ENCODE measurements at places on chromosomes 2 and 18.

DNA sequence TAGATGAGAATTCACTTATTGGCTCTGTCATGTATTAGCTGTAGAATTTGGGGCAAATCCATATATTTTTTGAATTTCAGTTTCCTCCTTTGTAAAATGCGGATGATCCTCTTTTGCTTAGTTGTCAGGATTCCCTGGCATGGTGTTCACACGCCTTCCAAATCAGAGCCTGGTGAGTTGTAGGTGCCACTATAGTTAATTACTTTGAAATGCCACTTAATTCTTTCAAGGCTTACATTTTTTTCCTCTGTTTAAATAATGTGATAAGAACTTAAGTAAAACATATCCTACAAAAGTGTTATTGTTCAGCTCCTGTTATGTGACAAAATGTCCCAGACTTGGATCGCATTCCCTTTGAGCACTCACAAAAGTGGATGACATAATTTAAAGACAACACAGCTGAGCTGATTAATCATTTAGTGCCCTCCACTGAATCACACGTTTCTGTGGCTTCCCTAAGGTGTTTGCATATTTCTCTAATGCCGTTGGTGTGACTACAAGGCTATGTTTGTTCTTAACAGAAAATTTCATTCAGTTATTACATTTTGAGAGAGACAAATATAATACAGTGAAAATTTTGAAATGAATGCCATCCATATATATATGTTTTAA, 471.2 kb upstream of the CHST9 start:
- DNase-seq = no peak

GRCh38 chr2:63249161-63249560, 198.5 kb downstream of the OTX1 start:
- DNase-seq = no peak

DNA sequence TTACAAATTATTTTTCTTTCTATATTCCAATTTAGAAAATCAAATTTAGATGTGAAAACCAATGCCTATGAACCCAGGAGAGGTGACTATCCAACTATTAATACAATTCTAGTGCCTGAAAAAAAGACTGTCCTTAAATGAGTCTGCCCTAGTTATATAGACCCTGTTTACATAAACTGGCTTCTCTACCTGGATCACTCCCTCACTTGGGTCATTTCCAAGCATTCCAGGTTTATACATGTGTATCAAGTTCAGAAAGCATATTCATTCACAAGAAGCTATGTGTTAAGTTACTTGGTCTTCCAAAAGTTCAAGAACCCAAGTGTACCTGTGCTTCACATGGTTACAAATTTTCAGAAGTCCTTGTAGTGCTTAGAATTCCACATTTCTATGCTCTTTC, 8.3 kb downstream of the ZNF385B start:
- DNase-seq = no peak

- no peak for DNase-seq
These were observed 1.9 kb upstream of the HOXD11 start for GRCh38 chr2:176105078-176105729.

DNA sequence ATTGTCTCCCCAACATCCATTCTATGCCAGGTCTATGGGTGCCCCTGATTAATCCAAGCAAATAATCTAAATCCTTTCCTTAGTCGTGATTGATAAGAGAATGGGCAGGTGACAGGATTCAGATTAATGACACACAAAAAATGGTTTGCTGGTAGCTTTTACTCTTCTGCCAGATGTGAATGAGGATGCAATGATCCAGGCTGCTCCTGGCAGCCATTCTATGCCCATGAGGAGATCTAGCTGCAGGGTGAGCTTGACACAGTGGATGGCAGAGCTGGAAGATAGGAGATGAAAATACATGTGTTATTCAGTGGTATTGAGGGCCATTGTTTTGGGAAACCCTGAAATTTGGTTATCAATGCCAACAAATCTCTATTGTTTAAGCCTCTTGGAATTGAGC, 69.7 kb downstream of the ACYP2 start:
- DNase-seq = no peak

GRCh38 chr2:239758279-239758877, 266.8 kb downstream of the NDUFA10 start:
- no peak for DNase-seq

DNA sequence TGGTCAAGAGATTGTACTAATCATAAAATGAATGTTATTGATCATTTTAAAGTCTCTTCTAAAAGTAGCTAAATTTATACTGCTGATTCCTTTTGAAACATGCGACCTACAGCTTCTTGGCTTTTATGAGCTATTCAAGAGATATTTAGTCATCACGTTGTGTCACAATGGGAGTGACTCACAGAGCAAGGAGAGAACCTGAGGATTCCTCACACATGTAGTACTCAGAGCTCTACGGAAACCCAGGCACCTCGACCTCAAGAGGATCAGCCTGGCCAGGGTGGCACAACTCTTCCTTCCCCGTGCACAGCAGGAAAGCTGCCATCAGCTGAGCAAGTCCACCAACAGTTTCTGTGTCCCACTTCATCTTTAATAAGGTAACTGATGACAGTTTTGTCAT, at the start of gene DHRS9:
Gene DHRS9, plus strand, starts transcription at position 223 of the 400 bp plus-strand sequence. CDS start 12,019 bp downstream, outside the sequence.
- DNase-seq = no peak

DNA sequence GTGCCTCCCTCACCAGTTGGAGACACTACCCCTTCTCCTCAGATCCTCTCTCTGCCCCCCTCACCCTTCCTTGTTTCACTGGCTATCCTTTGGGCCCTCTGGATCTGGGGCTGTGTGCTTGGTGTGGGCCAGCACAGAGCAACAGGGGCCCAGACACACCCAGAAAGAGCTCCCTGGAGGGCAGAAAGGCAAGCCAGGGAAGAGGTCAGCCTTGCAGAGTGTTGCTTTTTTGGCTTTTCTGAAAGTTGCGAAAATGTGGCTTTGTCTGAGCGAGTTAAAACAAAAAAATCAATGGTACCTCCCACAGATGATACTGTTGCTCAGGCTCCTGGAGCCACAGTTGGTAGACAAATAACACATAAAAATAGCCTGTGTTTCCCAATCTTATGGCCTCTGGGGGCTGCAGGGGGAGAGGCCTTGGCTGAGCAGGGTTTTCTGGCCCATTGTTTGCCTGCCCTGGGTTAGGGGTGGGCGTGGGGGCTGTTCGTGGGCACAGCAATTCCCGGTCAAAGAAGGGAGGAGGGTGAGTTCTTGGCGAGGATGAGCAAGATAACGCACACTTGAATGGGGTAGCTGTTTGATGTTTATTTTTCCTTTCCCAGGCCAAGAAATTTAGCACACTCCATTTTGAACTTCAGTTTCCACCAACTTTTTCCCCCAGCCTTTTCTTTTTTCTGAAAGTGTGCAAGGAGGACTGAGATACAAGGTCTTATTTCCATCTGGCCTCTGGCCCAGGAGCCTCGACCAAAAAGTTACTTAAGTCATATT, 167.0 kb upstream of the HAAO start:
- peak; percentile 21 for DNase-seq

DNA sequence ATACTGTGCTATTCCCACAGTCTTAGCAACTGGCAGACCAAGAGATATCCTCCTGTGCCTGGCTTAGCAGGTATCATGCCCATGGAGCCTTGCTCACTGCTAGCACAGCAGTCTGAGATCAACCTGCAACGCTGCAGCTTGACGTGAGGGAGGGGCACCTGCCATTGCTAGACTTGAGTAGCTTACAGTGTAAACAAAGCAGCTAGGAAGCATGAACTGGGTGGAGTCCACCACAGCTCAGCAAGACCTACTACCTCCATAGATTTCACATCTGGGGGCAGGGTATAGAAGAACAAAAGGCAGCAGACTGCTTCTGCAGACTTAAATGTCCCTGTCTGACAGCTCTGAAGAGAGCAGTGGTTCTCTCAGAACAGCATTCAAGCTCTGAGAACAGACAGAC, 74.8 kb downstream of the AKAIN1 start:
- DNase-seq = no peak

DNA sequence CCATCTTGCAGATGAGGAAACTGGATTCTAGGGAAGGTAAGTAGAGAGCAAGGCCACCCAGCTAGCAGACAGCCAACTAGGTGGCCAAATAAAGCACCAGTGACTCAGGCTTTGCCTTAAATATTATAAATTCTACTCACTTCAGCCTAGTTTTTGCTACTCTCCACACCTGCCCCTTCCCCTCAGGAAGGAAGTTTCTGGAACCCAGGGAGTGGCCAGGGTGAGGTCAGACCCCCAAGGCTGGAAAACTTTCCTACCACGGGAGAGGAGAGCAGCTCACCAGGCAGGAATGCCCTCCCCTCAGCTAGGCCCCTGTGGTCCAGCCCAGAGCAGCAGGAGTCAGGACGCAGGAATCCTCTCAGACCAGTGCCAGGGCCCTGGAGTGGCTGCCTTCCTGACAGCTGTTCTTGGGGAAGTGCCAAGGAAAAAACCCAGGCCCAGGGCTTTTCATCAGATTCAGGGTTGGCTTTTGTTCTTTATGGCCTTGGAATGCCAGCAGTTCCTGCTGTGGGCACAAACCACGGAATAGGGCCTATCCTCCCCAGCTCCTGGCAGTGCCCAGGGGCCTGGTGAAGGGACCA, 5.1 kb upstream of the PAX8 start:
- DNase-seq = peak; percentile 94

DNA sequence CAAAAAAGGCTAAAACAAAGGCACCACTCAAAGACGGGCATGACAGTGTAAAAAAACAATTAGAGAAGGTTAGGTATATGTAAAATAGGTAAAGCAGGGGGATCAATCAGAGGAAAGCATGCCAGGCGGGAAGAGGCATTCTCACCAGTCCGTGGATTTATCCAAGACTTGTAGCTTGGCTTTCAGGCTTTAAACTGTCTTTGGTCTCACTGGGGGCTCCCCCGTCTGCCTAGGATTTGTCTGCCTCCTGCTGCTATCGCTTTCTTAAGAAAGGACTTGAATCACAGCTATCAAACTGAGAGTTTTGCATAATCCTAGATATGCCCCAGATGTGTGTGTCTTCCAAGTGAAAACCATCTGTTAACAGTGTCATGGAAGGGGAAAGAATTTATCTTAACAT, 11.1 kb upstream of the GORASP2 start:
- no peak for DNase-seq

- DNase-seq = peak; percentile 17
These were observed 101.2 kb downstream of the KCTD18 start for GRCh38 chr2:200408428-200409316.

Measured in thyroid gland (tissue), 4 donors.